ENCODE measurements at places on chromosomes 16 and 17.
A peak's percentile ranks its signal among the peaks of the same experiment; 100 is the strongest.

DNA sequence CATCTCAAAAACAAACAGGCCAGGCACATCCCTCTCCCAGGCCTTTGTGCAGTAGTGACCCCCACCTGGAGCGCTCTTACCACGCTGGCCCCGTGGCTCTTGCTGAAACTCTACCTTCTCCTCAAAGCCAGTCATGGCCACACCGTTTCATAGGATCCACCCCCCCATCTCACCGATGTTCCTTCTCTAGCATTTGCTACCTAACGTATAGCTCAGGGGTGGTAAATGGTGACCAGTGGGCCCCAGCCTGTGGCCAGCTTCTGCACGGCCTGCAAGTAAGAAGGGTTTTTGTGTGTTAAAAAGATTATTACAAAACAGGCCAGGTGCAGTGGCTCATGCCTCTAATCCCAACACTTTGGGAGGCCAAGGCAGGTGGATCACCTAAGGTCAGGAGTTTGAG is 43.8 kb downstream of the RMI2 start:
- H3K27ac ChIP-seq, result no peak overlapping the region
- H3K36me3 ChIP-seq, result no peaks in the 10 kb centered on the region
- no peaks in the 10 kb centered on the region for H3K27me3 ChIP-seq
- DNase-seq, result no peak
- H3K4me1 ChIP-seq, result no peaks in the 10 kb centered on the region

- no peak overlapping the region for H3K27ac ChIP-seq
- no peak overlapping the region for H3K4me3 ChIP-seq
- DNase-seq, result no peak
- no peaks in the 10 kb centered on the region for H3K27me3 ChIP-seq
- H3K36me3 ChIP-seq, result no peaks in the 10 kb centered on the region
- peaks cover 8% of the 10 kb centered on the region for H3K4me1 ChIP-seq
These were observed 75.8 kb downstream of the KCNJ12 start for GRCh38 chr17:21451975-21452374.

GRCh38 chr17:49390548-49391324 is 23.9 kb downstream of the PHB1 start:
- no peaks in the 10 kb centered on the region for H3K27me3 ChIP-seq
- no peak overlapping the region for H3K4me3 ChIP-seq
- no peaks in the 10 kb centered on the region for H3K4me1 ChIP-seq
- no peak for DNase-seq
- no peaks in the 10 kb centered on the region for H3K36me3 ChIP-seq

- H3K4me1 ChIP-seq, result no peaks in the 10 kb centered on the region
- no peak overlapping the region for H3K4me3 ChIP-seq
- H3K36me3 ChIP-seq, result no peaks in the 10 kb centered on the region
- no peaks in the 10 kb centered on the region for H3K27me3 ChIP-seq
- DNase-seq, result no peak
These were observed 22.6 kb downstream of the LRRC36 start for GRCh38 chr16:67349172-67349571.

DNA sequence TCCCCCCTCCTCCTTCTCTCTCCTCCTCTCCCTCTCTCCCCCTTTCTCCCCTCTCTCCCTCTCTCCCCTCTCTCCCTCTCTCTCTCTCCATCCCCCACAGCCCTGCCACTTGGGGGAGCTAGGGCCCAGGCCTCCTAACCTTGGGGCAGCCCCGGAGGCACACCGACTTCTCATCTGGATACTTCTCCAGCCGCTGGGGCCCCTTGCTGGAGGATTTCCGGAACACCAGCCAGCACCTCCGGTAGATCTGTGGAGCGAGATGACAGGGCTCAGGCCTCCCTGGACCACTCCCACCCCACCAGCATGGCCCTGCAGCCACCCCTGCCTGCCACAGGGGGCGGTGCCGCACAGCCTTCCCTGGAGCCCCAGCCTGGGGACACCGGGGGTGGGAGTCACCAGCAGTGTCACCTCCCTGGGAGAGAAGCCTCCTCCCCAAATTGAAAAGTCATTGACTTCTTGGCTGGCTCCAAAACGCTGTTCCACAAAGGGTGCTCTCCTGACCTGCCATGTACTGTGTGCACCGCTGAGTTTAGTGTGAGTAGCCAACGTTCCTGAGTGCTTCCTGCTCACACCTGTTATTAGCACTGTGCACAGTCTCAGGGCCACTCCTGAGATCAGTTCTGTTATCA is 10.5 kb downstream of the DOK4 start:
- peaks cover 15% of the 10 kb centered on the region for H3K4me1 ChIP-seq
- H3K4me3 ChIP-seq, result no peak overlapping the region
- no peak overlapping the region for H3K27ac ChIP-seq
- H3K27me3 ChIP-seq, result no peaks in the 10 kb centered on the region

GRCh38 chr17:49497148-49498028 is 2.3 kb downstream of the NGFR start:
- H3K27ac ChIP-seq, result no peak overlapping the region
- peaks cover 20% of the 10 kb centered on the region for H3K4me1 ChIP-seq
- DNase-seq, result no peak
- H3K27me3 ChIP-seq, result peaks cover 45% of the 10 kb centered on the region

GRCh38 chr17:7107012-7107754 is 7.4 kb downstream of the ASGR2 start:
- no peaks in the 10 kb centered on the region for H3K4me1 ChIP-seq
- no peaks in the 10 kb centered on the region for H3K27me3 ChIP-seq
- no peak overlapping the region for H3K4me3 ChIP-seq
- no peak overlapping the region for H3K27ac ChIP-seq
- H3K36me3 ChIP-seq, result no peaks in the 10 kb centered on the region

DNA sequence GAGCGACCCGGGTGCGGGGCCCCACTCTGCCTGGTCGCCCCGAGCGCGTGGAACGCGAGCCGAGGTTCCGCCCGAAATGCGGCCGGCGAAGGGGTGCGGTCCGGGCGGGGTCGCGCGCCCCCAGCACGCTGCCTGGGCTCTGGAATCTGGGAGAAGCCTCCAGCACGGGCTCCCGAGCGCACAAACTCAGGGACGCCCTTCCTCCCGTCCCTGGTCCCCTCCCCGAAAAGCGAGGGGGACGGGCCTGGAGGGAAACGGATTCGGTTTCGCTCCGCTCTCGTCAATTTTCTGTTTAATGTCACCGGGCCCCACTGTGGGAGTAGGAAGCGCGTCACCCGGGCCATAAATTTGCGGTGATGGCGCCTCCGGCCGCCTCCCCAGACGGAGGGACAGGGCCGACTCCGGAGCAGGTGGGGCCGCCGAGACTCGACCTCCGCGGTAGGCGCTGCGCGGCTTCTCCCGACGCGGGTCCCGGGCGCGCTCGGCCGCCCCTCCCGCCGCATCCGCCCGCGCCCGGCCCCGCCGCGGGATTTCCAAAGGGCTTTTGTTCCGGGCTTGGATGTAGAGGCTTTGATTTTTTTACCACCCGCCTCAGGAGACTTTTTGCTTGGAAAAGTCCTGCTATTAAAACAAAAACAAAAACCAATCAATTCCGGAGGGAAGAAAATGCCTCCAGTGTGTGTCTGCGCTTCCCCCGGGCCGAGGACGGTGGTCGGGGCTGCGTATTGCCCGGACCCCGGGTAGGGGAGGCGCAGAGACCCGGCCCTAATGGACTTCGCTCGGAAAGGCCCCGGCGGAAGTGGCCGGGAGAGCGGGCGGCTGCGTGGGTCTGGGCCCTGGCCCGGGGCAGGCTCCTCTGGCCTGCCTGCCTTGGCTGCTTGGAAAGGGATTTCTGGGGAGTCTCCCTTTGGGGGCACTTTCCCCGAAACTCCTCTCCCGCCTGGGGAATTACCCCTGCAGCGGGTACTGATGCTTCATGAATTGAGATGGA is 7.9 kb upstream of the BAHCC1 start:
- H3K27me3 ChIP-seq, result no peaks in the 10 kb centered on the region
- H3K4me1 ChIP-seq, result peaks cover 22% of the 10 kb centered on the region
- H3K36me3 ChIP-seq, result no peaks in the 10 kb centered on the region
- DNase-seq, result no peak
- peak overlapping the region; percentile 95 for H3K27ac ChIP-seq
- H3K4me3 ChIP-seq, result peak overlapping the region; percentile 57

GRCh38 chr17:48724251-48725003 is 1.4 kb downstream of the PRAC2 start:
- no peak overlapping the region for H3K27ac ChIP-seq
- no peaks in the 10 kb centered on the region for H3K36me3 ChIP-seq
- H3K4me1 ChIP-seq, result no peaks in the 10 kb centered on the region
- H3K4me3 ChIP-seq, result no peak overlapping the region
- peaks cover 81% of the 10 kb centered on the region for H3K27me3 ChIP-seq

DNA sequence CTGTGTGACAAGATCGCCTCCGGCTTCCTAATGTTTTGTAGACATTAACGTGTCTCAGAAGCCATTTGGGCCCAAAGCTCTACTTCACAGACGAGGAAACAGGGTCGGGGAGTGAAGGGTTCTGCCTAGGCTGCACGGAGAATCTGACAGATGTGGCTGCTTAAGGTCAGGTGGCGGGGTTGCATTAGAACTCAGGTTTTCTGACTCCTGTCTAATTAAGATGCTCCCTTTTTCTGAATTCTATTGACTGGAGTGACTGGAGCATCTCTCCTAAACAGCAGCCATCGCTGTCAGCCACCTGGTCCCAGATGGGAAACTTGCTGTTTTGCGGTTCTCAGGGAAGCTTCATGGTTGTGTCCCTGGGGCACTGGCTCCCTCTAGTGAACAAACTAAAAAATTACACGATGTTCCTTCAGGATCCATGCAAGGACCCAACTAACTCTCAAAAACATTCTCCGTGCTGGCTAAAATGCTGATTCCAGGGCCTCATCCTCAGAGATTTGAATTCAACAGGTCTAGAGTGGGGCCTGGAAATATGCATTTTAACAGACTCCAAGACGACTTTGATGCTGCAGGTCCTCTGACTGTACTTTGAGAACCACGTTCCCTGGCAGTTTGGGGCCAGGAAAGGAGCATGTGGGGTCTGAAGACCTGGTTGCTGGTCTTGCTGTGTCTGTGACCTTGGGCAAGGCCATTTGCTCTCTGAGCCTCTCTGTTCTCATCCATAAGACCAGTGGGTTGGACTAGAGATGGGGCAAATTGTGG is 117.4 kb downstream of the IRF8 start:
- H3K36me3 ChIP-seq, result no peaks in the 10 kb centered on the region
- no peak overlapping the region for H3K27ac ChIP-seq
- no peaks in the 10 kb centered on the region for H3K4me1 ChIP-seq
- no peak for DNase-seq
- no peaks in the 10 kb centered on the region for H3K27me3 ChIP-seq
- H3K4me3 ChIP-seq, result no peak overlapping the region

- DNase-seq, result no peak
- H3K4me1 ChIP-seq, result no peaks in the 10 kb centered on the region
- H3K4me3 ChIP-seq, result no peak overlapping the region
- no peak overlapping the region for H3K27ac ChIP-seq
These were observed 10.9 kb downstream of the ANKS3 start for GRCh38 chr16:4723071-4723767.

DNA sequence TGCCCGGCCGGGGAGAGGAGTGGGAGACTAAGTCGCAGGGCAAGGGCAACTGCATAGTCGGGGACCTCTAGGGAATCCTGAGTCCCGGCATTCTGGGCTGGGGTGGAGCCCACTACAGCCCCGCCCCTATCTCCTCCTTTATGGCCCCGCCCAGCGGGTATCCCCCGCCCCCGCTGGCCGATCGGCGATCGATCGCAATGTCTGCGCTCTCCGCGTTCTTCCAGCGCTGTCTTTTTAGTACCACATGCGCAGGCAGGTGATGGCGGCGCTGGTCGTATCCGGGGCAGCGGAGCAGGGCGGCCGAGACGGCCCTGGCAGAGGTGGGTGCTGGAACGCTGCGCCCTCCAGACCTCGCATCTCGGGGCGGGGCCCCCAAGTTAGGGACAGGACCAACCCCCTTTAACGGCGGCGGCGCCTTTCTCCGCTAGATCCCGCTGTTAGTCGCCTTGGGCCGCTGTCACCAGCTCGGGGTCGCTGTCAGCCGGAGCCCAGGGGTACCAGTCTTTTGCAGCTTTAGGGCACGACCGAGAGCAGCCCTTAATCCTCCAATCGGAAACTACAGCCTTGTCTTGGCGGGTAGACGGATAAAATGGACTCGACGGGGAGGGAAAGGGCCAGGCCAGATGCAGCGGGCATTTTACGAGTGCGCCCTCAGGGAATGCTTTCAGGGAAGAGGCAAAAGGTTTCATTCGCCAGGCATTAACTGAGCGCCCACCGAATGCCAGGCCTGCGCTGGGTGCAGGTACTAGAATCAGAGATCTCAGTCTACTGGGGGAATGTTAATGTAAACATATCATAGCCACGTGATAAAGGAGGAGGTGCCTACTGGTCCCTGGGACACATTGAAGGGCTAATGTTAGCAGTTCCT is at the start of gene DPH1:
DPH1 (plus strand) TSS at position 243 of the 868 bp plus-strand sequence; CDS start at position 260, 17 bp downstream.
- H3K27ac ChIP-seq, result peak within 1 kb of the TSS; percentile 24
- peaks cover 5% of the 10 kb centered on the region for H3K4me1 ChIP-seq
- peaks cover 6% of the 10 kb centered on the region for H3K36me3 ChIP-seq
- peak; percentile 92 for DNase-seq

DNA sequence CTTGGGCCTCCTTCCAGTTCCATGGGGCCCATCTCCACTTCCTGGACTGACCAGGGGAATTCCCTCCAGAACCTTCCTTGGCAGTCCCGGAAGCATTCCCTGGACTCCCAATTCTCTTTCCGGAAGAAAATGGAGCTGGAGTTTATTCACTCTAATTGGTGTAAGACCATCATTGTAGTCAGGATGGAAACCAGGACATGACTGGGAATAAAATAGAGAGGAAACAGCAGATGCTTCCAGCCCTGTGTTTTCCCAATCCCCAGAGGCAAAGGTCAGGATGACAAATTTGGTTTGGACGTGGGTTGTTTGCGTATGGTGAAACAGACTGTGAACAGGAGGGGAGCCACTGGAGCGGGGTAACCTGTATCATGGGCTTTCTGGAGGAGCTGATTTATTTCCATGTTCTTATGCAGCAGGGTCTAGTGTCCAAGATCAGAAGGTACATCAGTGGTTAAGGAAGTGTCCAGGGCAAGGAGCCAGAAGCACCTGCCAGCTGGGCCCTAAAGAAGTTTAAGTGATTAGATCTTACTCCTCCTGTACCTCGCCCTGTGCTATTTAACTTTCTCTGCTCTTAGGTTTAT is 8.5 kb upstream of the LONP2 start:
- H3K4me1 ChIP-seq, result no peaks in the 10 kb centered on the region
- no peak overlapping the region for H3K27ac ChIP-seq
- no peaks in the 10 kb centered on the region for H3K27me3 ChIP-seq

DNA sequence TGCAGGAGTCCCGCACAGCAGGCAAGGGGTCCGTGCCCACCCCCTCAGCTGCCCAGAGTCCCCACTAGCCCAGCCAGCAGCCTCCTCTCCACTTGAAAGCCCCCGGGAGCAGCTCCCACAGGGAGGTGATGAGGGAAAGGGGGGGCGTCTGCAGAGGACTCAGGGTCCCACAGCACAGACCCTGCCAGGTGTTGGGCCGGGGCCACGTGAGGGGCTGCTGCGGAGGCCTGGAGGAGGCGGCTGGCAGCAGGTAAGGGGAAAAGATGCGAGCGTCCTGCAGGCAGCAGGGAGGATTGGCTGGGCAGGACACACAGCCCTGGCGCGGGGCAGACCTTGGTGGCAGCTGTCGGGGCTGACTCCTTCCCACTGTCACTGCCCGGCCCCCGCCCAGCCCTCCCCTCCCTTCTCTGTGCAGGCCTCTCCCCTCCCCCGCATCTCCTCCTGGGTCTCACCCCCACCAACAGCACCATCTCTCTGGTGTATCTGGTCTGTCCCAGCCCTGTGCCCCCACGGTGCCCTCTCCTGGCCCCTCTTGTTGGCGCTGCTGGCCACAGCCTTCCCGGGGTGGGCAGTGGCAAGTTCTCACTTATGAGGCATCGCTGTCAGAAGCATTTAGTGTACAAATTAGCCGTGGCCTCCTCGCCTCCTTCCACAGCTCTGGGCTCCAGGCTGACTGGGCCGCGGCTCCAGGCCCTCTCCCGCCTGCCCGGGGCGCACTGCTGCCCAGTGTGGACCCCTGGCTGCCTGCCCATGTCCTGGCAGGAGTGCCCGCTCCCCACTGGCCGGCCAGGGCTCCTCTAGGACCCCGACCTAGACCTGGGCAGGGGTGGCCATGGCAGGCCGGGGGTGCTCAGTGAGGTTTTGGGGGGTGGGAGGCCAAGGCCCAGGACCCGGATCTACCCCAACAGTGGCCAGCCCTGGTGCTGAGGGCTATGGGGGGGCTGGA is 4.4 kb upstream of the PRR35 start:
- peaks cover 11% of the 10 kb centered on the region for H3K36me3 ChIP-seq
- no peaks in the 10 kb centered on the region for H3K27me3 ChIP-seq
- H3K4me1 ChIP-seq, result no peaks in the 10 kb centered on the region
